ENCODE measurements at places on chromosomes 13 and 19.

DNA sequence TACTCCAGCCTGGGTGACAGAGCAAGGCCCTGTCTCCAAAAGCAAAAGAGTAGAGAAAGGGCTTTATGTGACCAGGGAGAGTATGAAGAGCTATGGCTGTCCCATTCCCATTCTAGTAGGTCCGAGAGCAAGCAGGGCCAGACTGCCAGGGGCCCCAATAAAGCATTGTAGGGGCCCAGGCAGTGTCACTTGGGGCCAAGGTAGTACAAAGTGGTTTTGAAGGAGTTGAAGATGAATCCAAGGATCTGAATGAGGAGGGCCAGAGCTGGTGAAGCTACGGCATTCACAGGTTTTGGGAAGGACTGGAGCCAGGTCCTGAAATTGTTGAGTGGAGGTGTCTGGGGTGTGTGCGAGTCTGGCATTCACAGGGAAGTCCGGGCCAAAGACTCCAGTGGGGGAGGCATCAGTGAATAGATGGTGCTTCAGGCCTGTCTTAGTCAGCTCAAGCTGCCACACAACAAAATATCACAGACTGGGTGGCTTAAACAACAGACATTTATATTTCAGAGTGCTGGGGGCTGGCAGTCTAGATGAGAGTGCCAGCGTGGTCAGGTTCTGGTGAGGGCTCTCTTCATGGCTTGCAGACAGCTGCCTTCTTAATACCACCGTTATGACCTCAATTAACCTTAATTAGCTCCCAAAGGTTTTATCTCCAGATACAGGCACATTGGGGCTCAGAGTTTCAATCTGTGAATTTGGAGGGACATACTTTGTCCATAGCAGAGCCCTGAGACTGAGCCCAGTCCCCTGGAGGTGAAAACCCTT is 9.9 kb downstream of the NACC1 start:
- no peak for DNase-seq

- DNase-seq, result no peak
Measured at GRCh38 chr19:46739290-46739771, 6.5 kb upstream of the FKRP start.

- no peak for DNase-seq
Measured at GRCh38 chr19:27974082-27974513, 1238.9 kb downstream of the UQCRFS1 start.

GRCh38 chr19:35429698-35430408 is 18.2 kb upstream of the FFAR2 start:
- no peak for DNase-seq

DNA sequence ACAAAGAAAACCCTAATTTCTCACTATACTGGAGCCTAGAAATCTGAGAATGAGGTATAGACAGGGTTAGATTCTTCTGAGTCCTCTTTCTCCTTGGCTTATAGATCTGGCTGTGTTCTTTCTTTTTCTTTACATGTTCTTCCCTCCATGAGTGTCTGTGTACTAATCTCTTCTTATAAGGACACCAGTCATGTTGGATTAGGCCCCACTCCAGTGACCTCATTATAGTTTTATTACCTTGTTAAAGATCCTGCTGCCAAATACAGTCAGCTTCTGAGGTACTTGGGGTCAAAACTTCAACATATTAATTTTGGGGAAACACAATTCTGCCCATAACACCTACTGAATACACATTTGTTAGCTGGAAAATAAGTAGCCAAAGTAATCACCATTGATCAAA is 302.6 kb downstream of the PCDH9 start:
- no peak for DNase-seq
